ENCODE measurements at places on chromosomes 7 and 10. TPM values are rescaled to one million over a fixed set of nuclear protein-coding genes. Genes with fewer than 3 reads are reported as not detected.

DNA sequence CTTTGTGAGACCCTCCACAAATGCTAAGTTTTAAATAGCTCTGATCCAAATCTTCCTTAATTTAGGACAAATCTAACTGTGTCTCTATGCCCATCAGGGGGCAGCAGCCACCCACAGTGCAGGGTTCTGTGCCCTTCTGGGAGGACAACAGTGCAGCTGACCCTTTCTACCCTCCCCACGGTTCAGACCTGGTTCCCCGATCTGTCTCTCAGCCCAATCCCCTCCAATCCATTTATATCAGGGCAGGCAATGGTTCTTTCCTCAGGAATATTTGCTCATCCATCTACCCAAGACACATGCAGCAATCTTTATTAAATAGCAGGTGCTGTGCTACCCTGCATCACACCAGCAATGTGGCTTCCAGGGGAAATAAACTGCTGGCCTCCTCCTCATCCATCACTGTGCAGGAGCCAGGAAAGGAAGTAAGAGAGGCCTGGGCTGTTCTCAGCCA lies 4.0 kb upstream of the RBM28 start:
- H3K4me1 ChIP-seq = peaks cover 4% of the 10 kb centered on the region
- no peak overlapping the region for H3K4me3 ChIP-seq
- peaks cover 42% of the 10 kb centered on the region for H3K27me3 ChIP-seq
- H3K36me3 ChIP-seq = no peaks in the 10 kb centered on the region
- DNase-seq = peak; percentile 61

DNA sequence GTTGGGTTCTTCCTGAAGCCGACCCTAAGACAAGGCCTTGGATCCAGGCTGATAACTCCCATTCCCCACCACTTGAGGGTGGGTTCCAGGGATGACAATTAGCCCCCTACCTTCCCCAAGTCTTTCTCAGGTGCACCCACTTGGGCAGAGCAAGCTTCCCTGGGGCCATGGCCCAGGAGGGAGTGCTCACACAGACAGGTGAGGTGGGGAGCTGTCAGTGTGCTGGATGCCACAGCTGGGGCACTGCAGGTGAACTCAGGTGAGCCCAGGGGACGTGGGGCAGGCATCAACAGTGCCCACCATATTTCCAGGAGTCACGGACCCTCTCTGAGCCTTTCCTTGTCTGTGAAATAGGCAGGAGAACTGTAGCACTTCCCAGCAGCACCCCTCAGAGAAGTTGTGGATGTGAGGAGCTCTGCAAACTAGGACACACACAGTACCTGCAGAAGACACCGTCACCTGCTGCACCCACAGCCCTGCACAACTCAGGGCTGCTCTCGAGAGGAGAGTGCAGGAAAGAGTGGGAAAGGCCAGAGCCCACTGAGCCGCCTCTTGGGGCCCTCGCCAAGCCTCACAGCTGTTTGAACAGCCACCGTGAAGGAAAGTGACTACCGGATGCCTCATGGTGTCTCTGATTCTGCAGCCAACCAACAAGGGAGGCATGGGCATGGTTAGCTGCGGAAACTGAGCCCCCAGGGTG lies 17.9 kb downstream of the SH3PXD2A start:
- no peak for DNase-seq
- H3K27ac ChIP-seq = no peak overlapping the region
- H3K4me1 ChIP-seq = peaks cover 32% of the 10 kb centered on the region
- no peaks in the 10 kb centered on the region for H3K27me3 ChIP-seq

DNA sequence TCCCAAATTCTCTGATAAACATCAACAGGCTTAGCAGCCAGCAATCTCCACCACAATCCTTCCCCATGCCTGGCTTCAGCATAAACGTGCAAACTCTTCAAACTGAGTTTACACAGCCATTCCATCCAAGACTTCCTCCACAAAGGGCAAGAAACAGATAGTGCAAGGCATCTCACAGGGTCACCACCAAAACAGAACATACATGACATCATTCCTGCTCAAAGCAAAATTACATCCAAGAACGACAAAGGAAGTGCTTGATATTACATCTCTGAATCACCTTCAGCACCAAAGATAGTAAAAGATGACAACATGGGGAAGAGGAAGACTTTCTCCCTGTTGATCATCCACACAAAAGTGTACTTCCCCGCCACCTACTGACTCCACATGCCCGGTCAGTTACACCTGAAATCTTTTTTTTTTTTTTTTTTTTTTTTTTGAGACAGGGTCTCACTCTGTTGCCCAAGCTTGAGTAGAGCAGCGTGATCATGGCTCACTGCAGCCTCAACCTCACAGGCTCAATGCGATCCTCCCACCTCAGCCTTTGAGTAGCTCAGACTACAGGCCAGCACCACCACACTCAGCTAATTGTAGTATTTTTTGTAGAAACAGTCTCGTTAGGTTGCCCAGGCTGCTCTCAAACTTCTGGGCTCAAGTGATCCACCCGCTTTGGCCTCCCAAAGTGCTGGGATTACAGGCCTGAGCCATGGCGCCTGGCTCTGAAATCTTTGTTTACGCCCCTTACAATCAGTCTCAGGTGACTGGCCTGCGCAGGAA lies 127.5 kb downstream of the PARD3 start:
- no peak for DNase-seq
- no peaks in the 10 kb centered on the region for H3K36me3 ChIP-seq
- no peaks in the 10 kb centered on the region for H3K27me3 ChIP-seq
- no peak overlapping the region for H3K4me3 ChIP-seq
- peaks cover 2% of the 10 kb centered on the region for H3K4me1 ChIP-seq

DNA sequence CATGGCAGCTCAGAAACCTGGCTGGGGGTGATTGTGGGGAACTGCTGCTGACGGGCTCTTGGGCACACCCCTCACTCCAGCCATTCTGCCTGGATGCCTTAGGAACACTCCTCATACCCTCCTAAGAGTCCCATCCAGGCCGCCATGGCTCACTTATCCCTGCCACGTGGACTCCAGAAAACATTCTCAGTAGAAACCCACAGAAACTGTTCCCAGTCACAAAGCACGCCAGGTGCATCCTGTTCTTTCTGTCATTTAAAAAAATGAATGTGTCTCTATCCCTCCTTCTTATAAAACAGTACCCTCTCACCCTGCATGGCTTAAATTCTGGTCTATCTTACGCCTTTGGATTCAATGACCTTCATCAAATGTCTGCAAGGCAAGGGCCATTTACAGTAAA lies 177.7 kb downstream of the CUX1 start:
- H3K27ac ChIP-seq = no peak overlapping the region
- H3K27me3 ChIP-seq = no peaks in the 10 kb centered on the region
- no peak for DNase-seq
- no peak overlapping the region for H3K4me3 ChIP-seq

DNA sequence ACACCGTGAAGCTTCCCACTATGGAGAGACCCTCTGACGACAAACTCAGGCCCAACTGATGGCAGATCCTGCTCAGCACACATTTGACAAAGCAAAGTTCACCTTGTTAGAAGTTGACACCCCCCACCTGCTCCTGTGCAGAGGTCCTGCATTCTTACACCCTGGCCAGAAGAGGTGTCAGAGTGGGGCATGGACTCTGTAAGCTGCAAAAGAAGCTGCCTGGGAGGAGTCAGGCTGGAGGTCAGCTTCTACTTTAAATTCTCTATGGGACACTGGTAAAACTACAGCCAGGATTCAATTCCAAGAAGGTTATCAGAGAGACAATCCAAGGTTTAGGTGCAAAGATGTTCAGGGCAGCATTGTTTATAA lies 20.0 kb upstream of the TNS3 start:
- no peak for DNase-seq
- H3K4me1 ChIP-seq = no peaks in the 10 kb centered on the region

GRCh38 chr10:63761243-63761642 lies 240.0 kb downstream of the REEP3 start:
- DNase-seq = no peak
- no peaks in the 10 kb centered on the region for H3K4me1 ChIP-seq
- H3K36me3 ChIP-seq = no peaks in the 10 kb centered on the region
- H3K27me3 ChIP-seq = no peaks in the 10 kb centered on the region

MYH16 gene
- not detected for total RNA-seq

GRCh38 chr10:28130267-28130666 lies 131.4 kb upstream of the ODAD2 start:
- no peaks in the 10 kb centered on the region for H3K4me1 ChIP-seq
- H3K4me3 ChIP-seq = no peak overlapping the region
- no peaks in the 10 kb centered on the region for H3K27me3 ChIP-seq
- H3K36me3 ChIP-seq = no peaks in the 10 kb centered on the region
- H3K27ac ChIP-seq = no peak overlapping the region

DNA sequence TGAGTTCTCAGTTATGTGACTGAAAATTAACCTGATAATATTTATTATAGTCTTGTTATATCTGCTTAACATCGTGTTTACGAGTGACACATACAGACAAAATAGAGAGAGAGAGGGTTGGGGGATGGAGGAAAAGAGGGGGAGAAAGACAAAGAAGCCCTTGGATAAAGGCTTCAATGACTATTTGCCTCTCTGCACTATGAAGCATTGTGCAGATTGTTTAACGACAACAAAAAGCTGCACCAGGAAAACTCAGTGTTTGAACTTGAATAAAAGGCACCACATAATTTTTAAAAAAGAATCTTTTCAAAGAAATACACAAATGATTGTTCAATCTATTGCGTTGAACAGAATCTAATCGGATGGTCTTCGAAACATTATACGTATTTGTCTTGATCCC lies 27.8 kb downstream of the MAGI2 start:
- no peaks in the 10 kb centered on the region for H3K4me1 ChIP-seq
- H3K27me3 ChIP-seq = no peaks in the 10 kb centered on the region
- H3K36me3 ChIP-seq = no peaks in the 10 kb centered on the region
- DNase-seq = no peak
